ENCODE measurements at places on chromosomes 13 and 19. TPM values are rescaled to one million over a fixed set of nuclear protein-coding genes. Genes with fewer than 3 reads are reported as not detected.

DNA sequence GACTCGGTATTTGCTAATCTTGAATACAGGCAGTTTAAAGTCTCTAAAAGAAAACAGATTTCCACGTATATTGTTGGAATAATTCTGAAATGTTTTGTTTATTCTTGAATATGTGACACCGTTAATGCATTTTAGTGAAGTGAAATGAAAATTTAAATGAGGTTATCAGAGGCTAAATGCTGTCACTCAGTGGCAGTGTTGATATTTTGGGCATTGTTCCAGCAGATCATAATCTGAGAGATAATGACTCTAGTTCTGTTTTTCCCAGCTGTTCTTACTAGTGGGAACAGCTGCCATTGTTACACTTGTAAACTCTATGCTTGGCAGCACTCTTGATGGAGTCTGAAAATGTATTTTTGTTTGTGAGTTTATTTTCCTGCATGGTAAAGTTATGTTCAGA, 365.6 kb upstream of the SLC10A2 start:
- no peak for DNase-seq

DNA sequence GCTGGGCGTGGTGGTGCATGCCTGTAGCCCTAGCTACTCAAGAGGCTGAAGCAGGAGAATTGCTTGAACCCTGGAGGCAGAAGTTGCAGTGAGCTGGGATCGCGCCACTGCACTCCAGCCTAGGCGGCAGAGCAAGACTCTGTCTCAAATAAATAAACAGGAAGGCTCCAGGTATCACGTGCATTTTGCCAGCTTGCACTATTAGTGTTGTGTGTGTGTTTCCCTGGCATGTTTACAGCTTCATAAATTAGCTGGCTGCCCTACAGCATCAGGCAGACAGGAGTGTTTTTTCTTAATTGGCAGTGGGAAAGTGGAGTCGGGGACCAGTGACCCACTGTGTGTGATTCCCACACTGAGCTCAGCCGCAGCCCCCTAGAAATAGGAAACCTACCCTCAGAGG, 32.6 kb downstream of the SHISA2 start:
- no peak for DNase-seq

GRCh38 chr13:21463424-21463823, 4.3 kb upstream of the ZDHHC20 start:
- no peak for DNase-seq

DNA sequence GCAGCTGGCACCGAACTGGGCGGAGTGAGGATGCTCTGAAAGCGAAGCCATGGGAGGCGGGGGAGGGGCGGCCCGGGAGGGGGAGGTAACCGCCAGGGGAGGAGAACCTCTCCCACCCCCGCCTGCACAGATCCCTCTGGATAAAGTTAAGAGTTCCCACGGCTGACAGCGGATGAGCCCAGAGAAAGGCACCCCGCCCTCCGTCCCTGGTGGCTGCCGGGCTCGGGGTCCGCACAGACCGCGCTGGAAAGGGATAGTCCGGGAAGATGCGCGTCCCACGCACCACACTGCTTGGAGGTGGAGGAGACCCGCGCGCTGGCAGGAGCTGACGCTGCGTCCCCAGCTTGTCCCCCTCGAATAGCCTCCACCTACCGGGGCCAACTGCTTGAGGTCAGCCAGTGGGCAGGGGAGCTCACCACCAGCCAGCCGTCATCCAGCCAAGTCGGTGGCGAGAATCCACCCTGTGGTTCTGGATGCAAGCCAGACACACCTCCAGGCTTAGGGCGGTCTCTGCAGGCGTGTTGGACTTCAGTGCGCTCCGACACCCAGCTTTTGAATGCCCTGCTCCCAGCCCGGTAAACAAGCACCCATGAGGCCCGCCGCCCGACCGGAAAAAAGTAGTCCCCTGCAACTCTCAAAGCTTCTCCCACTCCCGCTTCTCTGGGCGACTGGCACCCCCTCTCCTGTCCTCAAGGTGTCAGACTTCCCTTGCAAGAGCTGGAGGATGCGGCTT, at the start of gene TRPC4:
TRPC4 (minus strand) TSS at position 17 of the 733 bp plus-strand sequence. CDS start 86,439 bp downstream, outside the sequence.
- peak; percentile 80 for DNase-seq

DNA sequence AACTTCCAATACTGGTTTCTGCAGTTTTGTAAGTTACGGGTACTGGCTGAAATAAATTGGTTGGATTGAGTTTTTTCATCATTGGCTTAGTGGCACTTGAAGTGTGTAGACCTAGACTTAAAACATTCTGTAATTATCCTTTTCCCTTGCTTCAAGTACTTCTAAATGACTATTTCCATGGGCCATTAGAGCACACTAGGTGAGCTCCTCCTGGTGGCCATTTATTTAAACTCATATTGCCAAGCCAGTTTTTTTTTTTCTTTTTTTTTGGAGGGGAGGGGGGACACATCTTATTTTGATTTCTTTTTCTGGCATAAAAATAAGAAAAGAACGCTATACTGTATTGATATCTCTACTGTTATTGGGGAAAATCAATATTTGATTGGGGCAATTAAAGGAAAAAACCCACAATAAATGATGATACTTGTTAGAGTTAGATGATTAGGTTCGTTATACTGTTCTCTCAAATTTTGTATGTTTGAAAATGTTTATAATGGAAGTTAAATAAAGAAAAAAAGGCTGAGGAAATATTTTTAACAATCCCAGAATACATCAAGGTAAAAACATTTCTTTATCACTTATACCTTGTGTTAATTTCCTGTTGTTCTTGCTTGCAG, 82.9 kb downstream of the PDS5B start:
- no peak for DNase-seq

GRCh38 chr19:39696387-39696786, 7.9 kb upstream of the LGALS14 start:
- DNase-seq = no peak

GRCh38 chr19:4566402-4567051, 7.0 kb upstream of the SEMA6B start:
- no peak for DNase-seq

DNA sequence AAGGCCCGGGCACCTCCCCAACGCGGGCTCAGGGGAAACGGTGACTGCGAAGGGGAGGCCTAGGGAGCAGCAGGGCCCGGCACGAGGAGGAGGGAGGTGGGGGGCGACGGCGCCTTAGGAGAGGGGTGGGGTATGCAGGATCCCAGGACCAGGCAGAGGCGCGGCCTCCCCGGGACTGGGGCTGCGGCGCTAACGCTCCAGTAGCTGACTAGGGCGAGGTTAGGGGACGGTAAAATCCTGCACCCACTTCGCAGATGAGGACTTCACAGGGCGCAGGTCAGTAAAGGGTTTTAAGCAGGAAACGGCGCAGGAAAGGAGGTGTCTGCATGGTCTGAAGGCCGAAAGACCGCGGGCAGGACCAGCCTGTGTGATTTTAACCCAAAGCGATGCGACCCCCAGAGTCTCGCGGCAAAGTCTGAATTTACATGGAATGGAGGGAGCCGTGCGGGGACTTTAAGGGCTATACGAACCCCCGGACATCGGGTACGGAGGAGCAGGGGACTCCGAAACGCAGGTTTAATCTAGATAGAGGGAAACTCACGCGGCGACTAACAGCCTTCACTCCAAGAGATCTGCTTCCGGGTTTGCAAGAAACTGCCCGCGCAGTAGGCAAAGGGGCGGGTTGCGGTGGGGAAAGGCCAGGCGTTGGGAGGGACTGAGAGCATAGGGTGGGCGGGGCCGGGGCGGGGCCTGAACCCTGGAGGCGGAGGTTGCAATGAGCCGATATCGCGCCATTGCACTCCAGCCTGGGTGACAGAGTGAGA, at the start of gene ZNF665:
ZNF665 (minus strand) TSS at position 588 of the 764 bp plus-strand sequence. CDS start 10,460 bp downstream, outside the sequence.
- no peak for DNase-seq

- DNase-seq = peak; percentile 70
Observed at GRCh38 chr13:24741016-24741662, 22.8 kb upstream of the RNF17 start.

GRCh38 chr13:63438951-63439350, 2023.3 kb upstream of the PCDH20 start:
- no peak for DNase-seq

DNA sequence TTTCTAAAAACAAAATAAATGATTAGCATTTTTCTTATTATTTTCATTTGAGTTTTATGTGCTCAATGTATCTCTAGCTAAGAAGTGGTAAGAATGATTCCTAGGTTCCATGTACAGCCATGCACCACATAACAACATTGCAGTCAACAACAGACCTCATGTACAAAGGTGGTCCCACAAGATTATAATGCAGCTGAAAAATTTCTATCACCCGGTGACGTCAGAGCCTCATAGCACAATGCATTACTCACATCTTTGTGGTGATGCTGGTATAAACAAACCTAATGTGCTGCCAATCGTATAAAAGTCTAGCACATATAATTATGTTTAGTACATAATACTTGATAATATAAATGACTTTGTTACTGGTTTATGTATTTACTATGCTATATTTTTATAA, 120.5 kb downstream of the SLC7A1 start:
- peak; percentile 31 for DNase-seq

- no peak for DNase-seq
Observed at GRCh38 chr13:74388626-74389025, 254.4 kb upstream of the KLF12 start.

DNA sequence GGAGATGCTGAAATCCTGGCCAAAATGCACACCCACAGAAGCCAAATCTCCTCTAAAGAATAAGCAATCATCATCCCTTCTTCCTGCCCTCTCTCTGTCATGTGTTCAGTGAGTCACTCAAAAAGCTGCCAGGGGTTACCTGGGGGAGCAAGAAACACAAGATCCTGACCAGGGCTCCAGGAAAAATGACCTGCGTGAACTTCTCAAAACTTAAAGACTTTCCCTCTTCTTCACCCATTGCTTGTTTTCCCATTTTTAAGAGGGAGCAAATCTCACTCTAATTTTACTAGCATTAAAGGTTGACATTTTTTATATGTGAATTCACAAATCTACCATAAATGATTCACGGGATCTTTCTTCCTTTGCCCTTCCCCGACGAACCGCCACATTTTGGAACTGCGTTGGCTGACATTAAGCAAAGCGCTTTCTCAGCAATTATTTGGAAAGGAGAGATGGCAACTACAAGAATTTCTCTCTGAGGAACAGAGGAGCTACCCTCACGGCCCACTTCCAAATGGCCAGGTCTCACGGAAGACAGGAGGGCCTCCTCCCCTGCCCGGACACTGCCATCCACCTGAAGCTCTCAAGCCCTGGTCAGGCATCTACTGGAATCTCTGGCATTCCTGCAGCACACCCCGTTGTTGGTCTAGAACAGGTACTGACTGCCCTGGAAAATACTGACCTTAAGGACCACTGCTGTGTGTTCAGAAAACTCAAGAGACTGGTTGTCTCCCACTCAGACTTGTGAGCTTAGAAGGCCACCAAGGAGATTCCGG, 14.2 kb downstream of the TSHZ3 start:
- DNase-seq = no peak

- peak; percentile 97 for DNase-seq
Observed at GRCh38 chr13:86446311-86446710, 647.1 kb upstream of the SLITRK6 start.

- no peak for DNase-seq
Observed at GRCh38 chr13:110023729-110024644, 237.6 kb upstream of the IRS2 start.

DNA sequence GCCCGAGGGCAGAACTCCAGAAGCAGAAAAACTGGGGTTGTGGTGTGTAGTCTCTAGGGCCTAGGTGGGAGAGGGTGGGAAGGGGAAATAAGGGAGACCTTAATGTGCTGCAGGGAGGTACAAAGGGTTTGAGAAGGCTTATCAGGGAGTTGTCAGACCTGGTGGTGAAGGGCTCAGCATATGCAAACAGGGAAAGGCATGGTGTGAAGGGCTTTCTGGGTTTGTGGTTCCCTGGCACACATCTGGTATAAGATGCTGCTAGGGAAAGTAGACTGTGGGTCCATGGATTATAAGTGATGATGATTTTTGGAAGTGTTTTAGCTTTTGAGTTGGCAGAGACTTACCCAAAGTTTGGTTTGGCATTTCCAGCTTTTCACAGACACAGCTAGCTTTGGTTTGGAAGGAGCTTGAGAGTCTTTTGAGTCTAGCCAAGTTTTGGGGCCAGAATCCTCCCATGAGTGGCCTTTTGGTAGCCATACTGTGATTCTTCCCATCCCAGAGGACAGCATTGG, 2.2 kb downstream of the TRIM28 start:
- no peak for DNase-seq

DNA sequence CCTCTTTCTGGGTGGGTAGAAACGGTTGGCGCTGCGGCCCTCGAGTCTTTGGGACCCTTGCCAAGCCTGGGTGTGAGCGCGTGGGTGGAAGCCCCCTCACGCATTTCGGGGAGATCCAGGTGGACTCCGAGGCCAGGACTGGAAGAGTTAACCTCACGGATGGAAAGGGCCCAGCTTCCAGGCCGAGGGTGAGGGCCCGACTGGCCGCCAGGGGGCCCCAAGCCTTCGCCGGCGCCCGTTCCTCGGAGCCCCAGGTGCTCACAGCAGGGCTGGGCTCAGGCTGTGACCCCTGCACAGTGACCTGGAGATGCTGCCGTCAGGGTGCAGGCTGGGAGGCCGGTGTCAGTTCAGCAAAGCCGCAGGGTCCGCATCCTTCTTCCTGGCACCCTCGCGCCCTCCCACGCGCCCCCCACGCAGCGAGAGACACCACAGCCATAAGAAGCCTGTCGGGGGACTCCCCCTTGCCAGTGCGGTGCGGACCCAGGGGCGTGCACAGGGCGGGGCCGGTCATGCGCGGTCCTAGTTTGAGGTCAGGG, 34.2 kb upstream of the TMEM255B start:
- peak; percentile 66 for DNase-seq

- no peak for DNase-seq
Observed at GRCh38 chr13:41859565-41859964, 101.3 kb downstream of the VWA8 start.

- no peak for DNase-seq
Observed at GRCh38 chr19:45336696-45337251, 3.8 kb upstream of the KLC3 start.

- DNase-seq = no peak
Observed at GRCh38 chr13:80787604-80788003, 446.7 kb upstream of the SPRY2 start.

DNA sequence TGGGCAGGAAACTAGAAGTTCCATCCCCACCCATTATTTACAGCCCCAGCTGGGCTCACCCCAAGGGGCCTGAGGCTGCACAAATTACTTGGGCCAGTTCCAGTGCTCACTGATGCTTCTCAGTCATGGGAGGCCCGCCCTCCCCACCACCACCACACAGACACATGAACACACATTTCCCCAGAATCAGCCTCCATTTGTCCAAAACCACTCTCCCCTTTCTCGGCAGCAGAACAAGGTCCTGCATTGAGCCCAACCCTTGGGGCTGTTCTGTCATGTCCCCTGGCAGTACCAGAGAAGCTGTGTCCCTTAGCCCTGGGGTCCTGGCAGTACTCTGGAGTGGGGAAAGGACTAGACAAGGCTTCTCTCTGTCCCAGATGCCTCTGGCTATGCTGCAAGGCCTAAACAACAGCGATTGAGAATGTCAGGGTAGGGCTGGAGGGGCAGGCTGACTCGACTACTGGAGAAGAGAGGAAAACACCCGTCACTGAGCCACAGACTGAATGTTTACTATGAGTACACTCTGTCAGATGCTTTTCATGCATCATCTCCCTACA, 21.8 kb downstream of the SAMD4B start:
- DNase-seq = no peak

C19orf81 gene
- total RNA-seq = 0.33 TPM

SHANK1 gene
- 3.6 TPM for total RNA-seq

CYP2A6 gene
- not detected for total RNA-seq

NTF4 gene
- total RNA-seq = not detected

CGB2 gene
- not detected for total RNA-seq

FGF21 gene
- not detected for total RNA-seq

FFAR1 gene
- not detected for total RNA-seq

RASIP1 gene
- total RNA-seq = not detected

IZUMO2 gene
- not detected for total RNA-seq

SLC1A5 gene
- 170 TPM for total RNA-seq
